ENCODE measurements at places on chromosomes 1 and 21.
A peak's percentile ranks its signal among the peaks of the same experiment; 100 is the strongest.

GRCh38 chr1:58966103-58966916, 182.5 kb upstream of the JUN start:
- no peak for DNase-seq

GRCh38 chr1:30718091-30718635, 5.2 kb downstream of the MATN1 start:
- DNase-seq = peak; percentile 100

DNA sequence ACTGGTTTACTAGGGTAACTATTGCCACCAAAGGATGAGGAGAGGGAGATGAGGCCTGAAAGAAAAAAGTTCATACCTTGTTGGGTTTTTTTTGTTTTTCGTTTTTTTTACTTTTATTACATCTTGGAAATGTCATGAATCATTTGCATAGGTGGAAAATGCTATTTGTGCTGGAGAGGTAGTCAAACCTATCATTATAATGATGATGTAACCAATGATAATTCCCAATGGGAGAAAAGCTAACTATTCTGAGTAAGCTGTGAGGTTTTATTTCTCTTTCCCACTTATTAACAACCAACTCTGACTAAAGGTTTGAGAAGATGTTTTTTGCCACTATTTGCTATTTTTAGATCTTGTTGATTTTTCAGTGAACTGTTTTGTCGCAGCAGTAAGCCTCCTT, 29.0 kb downstream of the SH3GLB1 start:
- no peak for DNase-seq

GRCh38 chr1:205259324-205259832, 31.6 kb downstream of the TMCC2 start:
- no peak for DNase-seq

GRCh38 chr1:16918371-16918770, 3.4 kb upstream of the CROCC start:
- DNase-seq = no peak

DNA sequence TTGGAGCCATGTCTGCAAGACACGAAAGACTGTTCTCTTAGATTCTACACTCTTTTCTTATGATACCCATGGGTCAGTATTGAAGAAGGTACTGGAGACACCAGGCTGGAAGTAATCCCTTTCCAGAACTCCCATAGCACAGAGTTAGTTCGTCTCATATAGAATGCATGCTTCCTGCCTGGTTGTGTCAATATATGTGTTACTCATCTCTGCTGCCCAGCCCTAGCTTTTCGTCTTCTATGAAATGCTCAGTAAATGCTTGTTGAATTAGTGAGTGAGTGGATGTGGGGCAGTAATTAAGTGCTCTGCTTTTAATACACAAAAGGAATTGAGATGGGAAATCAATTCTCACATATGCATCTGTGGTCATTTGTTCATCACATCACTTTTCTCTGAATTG, 32.1 kb downstream of the ADCY10 start:
- DNase-seq = no peak

DNA sequence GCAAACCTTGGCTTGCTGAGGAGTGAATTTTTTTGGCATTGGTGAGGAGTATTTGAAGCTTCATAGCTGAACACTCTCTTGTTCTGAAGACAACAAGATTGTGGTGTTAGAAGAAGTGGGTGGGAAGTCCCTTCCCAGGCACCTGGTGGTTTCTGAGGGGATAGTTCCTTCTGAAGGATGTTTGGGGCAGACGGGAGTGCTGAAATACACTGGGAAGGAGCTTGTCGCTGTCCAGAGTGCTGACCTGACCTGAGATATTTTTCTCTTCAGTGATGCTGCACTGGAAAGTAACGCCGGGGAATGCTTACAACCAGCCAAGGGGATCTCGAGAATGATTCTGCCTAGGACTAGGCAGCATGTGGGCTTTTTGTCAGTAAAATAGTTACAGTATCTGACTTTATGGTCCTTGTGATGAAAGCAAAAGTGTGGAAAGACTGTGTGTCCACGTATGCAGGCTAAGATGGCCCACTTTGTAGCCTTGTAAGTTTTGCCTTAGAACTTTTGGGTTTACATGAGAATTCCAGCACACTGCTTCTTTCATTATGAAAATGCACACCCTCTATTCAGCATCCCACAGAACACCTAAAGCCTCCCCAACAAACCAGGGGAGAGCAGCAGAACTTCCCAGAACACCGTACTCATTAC, 33.1 kb upstream of the NFASC start:
- no peak for DNase-seq

- DNase-seq = peak; percentile 82
Measured at GRCh38 chr1:206912445-206913095, 9.2 kb downstream of the FCMR start.

DNA sequence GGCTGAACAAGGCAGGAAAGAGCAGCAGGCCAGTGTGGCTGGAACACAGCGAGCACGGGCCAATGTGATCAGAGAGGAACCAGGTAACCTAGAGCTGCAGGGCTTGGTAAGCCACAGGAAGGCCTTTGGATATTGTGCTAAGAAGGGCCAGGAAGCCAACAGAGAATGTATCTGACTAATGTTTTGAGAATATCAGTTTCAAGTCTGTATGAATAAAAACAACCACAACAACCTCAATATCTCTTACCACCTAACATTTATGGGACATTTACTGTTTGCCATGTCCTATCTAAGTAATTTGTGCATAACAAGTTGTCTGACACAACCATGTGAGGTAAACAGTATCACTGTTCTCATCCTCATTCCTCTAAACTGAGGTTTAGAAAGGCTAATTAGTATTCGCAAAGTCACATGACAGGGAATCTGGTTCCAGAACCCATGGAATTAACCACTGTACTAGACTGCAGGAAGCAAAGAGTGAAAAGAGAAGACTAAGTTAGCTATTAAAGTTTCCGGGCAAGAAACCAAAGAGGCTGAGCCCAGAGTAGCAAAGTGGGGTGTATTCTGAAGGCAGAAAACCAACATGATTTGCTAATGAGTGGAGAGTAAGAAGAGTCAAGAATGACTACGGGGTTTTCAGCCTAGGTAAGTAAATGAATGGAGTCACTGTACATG, 38.9 kb downstream of the SPRTN start:
- no peak for DNase-seq

- DNase-seq = no peak
Measured at GRCh38 chr21:16519644-16520043, 789.9 kb downstream of the USP25 start.

- DNase-seq = no peak
Measured at GRCh38 chr21:32828908-32829307, 57.4 kb upstream of the PAXBP1 start.

- no peak for DNase-seq
Measured at GRCh38 chr1:16115468-16115983, 40.3 kb downstream of the EPHA2 start.

DNA sequence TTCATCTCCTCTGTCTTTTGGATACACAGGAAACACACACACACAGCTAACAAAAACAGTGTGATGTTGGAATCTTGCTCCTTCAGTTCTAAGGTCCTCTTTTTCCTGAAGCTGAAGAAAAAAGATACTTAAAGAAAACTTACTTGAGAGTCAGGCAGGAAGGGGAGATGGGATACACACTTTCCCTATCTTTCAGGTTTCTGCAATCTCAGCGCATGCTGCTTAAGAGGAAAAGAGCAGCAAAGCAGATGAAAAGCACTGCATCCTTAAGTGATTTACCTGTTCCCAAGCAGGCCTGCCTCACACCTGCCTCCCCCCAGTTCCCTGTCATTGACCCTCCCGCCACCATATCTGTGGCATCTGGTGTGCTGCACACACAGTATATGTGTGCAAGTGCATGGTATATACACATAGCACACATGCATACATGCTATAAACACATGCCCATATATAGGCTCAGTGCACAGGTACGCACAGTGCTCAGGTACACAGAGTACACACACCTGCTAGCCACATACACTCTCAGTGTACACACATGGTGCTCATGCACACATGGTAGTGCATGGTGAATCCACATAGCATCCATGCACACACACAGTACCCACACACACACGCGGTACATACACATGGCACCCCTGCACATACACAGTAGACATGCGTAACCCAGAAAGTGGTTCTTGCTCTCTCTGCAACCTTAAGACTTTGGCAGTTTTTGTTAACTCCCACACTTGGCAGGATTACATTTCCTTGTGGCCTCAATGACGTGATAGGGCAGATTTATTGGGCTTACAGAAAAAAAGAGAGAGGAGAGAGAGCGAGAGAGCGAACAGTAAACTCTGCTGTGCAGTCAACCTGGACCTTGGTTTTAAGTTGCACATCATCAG, 166.9 kb downstream of the TOMM20 start:
- no peak for DNase-seq

- DNase-seq = no peak
Measured at GRCh38 chr1:51667561-51667960, 50.7 kb downstream of the OSBPL9 start.

- no peak for DNase-seq
Measured at GRCh38 chr1:161739865-161740566, 9.6 kb upstream of the DUSP12 start.

DNA sequence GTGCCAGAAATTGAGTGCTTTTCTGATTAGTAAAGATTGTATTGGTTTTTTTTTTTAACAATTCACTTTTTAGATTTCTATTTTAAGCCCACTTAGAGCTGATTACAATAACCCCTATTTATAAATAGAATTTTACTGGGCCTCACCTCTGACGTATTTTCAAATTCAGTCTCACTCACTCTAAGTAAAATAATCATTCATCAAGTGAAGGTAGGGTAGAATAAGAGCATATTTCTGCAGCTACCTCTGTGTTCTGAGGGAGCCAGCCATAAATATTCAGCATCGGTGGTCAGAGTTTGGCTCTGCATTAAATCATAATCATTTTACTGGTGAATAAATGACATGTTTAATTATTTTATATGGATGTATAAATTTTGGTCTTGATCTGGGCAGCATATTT, 95.8 kb upstream of the UBE2U start:
- no peak for DNase-seq

- DNase-seq = no peak
Measured at GRCh38 chr1:169161496-169162194, 55.2 kb downstream of the ATP1B1 start.

DNA sequence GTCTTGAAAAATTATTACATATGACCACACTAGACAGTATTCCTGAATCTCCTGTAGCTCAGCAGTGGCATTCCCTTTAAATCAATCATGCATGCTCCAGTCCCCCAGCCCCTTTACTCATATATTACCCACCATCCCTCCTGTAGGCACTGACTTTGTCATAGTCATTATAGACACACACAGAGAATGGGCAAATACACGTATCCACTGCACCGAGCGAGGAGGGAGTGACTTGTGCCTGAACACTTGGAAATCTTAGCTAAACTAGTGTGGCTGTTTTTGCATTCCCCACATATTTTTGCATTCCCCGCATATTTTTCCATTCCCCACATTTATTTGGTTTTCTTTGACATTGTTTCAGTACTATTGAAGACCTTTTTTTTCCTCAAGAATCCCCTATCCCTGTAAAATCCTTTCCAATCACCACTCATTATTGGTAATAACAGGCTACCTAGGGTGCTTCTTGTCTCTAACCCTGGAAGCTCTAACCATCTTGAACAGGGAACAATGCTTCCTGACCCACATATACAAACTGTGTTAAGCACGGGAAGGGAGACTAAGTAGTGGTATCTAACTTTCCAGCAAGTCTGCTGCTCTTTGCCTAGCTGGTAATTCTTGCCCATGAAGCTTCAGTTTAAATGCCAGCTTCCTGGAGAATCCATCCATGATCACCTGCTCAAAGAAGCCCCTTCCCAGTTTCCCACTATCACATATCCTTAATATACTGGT, 534.4 kb upstream of the CAMK1G start:
- no peak for DNase-seq

GRCh38 chr1:71706029-71706671, 576.2 kb downstream of the NEGR1 start:
- DNase-seq = no peak

DNA sequence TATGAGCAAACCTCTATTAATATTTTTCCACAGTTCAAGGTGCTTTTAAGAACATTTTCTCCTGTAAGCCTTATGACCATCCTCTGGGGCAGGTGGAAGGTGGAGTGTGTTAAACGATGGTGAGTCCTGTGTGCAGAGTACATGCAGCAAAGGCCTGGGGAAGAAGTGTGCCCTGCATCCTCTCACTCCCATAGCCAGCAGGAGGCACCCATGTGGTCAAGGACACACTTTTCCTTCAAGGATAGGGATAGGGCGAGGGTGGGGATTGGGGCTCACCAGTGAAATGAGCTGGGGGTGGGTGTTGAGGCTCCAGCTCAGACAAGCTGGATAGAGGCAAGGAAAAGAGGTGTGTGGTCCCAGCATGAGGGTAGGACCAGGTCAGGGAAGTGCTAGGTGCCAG, 120.8 kb upstream of the KCNE2 start:
- no peak for DNase-seq

DNA sequence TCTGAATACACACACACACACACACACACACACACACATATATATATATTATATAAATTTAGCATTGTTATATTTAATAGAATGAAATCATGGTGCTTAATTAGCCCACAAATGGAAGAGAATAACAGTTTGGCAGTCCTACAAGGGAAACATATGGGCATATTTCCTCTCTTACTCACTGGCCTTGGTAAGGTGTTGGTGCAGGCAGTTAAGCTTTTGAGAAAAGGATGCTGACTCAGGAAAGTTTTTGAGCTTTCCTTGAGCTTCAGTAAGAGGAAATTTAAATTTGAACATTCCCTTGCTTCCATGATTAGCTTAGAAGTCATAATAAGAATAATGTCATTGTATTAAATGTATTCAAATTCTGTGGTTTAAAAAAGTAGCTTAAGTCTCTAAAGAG, 37.0 kb upstream of the B3GALT5 start:
- no peak for DNase-seq

DNA sequence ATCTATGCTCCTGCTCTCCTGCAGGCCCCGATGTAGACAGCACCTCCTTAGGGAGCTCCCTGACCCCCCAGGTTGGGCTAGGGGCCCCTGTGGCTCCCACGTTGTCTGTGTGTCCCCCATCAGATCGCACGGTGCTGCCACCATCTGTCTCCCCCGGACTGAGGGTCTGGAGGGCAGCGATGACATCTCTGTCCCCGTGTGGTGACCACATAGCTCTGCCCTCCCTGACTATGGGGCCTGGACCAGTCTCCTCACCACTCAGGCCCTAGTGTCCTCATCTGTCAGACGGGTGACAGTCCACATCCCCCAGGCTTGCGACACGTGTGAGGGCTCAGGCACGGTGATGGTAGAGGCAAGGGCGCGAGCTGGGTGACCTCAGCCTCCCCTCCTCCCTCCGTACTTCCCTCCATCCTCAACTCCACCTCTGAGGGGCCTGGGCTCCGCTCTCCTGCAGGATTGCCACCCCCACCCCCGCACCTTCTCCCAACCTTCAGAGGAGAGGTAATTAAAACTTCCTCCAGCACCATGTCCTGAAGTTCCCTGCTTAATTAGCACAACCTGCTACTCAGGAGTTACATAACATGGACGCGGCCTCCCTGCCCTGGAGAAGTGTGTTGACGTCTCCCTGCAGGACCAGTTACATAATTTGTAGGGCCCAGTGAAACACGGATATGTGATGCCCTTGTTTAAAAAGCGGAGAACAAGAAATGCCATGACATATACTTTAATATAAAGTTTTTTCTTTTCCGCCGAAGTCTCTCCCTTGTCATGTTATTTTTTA, 288.2 kb downstream of the PTPRU start:
- peak; percentile 41 for DNase-seq

Data from activated effector memory CD4-positive, alpha-beta T cell treated with anti-CD3 and anti-CD28 coated beads, Interleukin-2, amount 50 U/mL, for 16 hours (primary cell).